Mesenteric fat pad (tissue), 1 donor: ENCODE measurements at places on chromosomes 5 and 9.

DNA sequence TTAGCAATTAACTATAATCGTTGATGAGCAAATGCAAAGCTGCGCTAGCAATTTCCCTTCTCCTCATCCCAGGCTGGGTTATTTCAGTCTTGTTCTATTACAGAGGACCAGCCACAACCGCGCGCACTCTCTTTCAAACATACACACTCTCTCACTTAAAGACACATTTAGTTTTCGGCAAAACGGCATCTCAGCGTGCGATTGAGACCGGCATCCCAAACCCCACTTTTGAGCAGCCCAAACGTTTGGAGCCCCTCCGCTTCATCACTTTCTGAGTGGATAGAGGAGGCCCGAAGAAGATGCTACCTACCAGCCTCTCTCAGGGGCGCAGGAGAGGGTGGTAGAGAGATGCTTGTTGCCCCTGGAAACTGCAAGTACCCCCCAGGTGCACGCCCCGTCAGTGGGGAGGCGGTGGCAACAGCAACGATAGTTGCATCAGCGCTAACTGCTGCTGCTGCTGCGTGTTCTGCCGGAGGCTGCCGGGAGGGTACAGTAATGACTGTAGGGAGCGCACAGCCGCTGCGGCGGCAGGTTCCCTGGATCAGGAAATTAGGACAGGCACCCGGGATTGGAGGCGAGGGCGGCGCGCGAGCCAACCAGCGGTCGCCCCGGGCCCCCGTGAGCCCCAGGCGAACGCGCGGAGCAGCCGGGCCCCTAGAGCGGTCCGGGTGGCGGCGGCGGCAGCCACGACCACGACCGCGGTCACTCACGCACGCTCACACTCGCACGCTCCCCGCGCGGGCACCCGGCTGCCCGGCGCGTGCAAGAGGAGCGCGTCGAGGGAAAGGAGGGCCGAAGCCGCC, 467 bp upstream of the VLDLR start:
- DNase-seq: peak; percentile 91

- no peak for DNase-seq
Observed at GRCh38 chr9:111096051-111096450, 57.8 kb upstream of the LPAR1 start.

DNA sequence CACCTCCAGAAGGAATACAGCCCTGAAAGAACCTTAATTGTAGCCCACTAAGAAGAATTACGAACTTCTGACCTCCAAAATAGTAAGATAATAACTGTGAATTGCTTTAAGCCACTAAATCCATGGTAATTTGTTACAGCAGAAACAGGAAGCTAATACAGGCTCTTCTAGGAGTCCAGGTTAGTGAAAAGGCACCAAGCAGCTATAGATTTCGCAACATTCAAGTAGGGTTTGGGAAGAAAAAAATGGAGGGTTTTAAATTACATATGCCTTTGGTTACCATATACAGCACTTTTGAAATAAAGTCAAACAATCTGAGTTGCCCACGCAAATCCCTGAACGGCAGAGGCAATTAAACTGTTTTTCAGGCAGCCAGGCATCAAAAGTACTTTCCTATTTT, 1.7 kb upstream of the ACTL7A start:
- no peak for DNase-seq

- DNase-seq: no peak
Observed at GRCh38 chr9:115649991-115650472, 503.6 kb upstream of the PAPPA start.

GRCh38 chr5:157535042-157535865, 40.3 kb downstream of the ADAM19 start:
- no peak for DNase-seq

DNA sequence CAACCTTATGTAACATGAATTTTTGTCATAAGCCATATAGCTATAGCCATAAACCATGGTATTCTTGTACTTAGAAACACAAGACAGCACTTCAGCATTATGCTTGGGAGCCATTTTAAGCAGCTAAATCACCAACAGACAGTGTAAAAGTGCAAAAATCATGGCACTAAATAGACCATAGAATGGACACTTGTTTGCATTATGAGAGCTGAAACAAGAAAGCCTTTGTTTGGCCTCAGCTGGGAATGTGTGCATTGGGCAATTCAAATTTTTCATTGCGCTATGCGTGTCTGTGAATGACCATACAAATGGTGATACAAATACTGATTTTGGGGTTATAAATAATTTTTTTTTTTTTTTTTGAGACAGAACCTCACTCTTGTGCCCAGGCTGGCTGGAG, 23.7 kb downstream of the KDM4C start:
- no peak for DNase-seq

DNA sequence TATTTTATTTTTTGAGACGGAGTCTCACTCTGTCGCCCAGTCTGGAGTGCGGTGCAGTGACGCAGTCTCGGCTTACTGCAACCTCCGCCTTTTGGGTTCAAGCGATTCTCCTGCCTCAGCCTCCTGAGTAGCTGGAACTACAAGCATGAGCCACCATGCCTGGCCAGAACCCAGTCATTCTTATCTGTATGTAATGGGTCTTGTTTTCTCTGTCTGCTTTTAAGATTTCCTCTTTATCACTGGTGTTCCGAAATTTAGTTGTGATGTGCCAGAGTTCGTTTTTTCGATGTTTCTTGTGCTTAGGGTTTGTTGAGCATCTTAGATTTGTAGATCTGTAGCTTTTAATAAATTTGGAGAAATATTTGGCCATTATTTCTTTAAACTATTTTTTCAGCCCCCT, 19.2 kb downstream of the SLC25A25 start:
- DNase-seq: no peak

DNA sequence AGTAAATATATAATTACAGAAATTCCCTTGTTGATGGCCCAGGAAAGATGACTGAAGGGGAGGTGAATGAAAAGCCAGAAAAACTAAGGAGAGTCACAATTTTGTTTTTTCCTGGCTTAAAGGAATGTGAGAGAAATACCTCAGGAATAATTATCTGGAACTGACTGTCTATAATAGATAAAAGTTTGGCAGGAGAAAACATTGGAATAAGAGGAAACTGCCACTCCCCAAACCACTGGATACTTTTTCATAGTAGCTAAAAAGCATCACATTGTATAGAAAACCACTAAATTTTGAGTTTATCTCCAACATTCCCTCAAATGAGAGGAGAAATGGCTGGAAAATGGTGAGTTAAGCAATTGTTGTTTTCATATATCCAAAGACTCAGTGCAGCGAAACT, 326.0 kb downstream of the NPR3 start:
- no peak for DNase-seq

DNA sequence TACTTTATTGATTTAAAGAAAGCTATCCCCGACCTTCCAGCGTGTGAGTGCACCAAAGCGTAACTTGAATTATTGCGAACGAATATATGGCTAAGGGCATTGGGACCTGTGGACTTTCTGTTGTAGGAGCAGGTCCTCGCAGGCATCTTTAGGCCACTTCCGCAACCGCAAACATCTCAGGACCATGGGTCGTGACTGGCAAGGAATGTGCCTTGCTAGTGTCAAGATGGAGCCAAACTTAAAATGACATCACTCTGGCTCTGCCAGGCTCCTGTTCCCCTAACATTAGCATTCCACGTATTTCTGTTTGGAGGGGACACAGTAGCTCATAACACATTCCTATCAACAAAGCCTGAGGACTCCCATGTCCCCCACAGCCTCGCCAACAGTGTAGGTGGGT, 44.1 kb upstream of the OLFM1 start:
- DNase-seq: peak; percentile 72

DNA sequence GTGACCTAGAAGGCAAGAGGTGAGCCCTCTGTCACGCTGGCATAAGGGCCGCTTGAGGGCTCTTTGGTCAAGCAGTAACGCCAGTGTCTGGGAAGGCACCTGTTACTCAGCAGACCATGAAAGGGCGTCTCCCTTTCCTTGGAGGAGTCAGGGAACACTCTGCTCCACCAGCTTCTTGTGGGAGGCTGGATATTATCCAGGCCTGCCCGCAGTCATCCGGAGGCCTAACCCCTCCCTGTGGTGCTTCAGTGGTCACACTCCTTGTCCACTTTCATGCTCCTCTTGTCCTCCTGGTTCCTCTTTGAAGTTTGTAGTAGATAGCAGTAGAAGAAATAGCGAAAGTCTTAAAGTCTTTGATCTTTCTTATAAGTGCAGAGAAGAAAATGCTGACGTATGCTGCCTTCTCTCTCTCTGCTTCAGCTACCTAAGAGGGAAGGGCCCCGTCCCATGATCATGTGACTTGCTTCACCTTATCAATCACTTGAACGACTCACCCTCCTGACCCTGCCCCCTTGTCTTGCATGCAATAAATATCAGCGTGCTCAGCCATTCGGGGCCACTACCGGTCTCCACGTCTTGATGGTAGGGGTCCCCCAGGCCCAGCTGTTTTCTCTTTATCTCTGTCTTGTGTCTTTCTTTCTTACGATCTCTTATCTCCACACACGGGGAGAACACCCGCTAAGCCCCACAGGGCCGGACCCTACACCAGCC, 16.7 kb upstream of the SCGB3A1 start:
- no peak for DNase-seq

GRCh38 chr5:155726267-155726666, 600.7 kb upstream of the SGCD start:
- DNase-seq: no peak

DNA sequence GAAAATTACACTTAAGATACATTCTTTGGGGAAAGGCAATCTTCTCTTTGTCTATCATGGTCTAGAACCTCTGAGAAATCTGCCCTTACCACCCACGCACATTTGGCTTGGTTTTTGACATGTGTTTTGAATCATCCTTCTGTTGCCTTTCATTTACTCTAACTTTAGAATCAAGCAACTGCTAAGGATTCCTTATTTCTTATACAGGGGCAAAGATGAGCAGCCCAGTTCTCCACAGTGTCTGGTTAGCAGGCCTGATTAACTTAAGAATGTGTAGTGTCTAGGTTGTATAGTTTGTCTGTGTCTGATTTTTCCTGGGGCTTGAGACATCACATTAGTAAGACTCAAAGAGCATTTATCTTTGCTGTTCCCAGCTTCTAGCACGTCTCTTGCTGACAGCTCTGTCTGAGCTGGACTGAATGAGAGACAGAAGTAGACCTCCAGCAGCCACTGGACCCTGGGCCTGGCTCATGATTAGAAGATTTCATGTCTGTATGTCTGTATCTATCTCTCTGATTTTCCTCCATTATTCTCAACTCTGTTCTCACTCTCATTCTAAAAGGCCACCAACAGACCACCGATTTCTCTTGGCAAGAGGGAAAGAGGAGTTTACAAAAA, 31.8 kb upstream of the PCA3 start:
- no peak for DNase-seq

DNA sequence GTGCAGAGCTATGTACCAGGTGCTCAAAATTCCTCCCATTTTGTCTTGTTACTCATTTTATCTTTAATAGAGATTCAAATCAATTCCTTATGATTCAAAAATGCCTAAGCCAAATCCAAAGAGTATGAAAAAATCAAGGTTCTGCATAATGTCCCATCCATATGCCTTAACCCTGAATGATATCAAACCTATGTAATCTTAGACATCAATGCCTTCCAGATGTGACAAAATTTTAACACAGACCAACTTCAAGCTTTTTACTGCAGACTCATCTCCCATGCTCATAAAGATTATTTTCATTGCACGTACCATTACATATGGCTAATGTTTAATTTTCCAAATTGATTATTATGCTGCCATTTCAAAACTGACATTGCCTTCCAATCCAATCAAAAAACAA, 122.4 kb downstream of the NFIB start:
- DNase-seq: no peak

DNA sequence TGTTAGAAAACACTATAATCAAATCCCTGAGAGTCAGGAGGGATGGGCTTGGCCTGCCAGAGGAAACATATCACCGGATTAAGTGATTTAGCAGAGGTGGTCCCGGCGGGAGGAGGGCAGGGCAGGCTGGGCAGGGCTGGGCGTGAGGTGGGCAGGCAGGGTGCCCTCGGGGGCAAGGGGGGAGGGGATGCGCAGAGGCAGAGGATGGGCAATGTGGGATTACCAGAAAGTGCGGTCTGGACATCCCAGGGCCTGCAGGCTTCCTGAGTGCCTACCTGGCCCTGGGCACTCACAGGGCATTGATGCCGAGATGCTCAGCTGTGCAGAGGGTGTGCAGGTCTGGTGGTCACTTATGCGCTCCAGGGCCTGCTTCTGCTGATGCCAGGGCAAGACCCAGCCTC, 115.2 kb downstream of the ADAMTS2 start:
- DNase-seq: peak; percentile 53

- no peak for DNase-seq
Observed at GRCh38 chr5:121424976-121425375, 426.7 kb upstream of the FTMT start.

DNA sequence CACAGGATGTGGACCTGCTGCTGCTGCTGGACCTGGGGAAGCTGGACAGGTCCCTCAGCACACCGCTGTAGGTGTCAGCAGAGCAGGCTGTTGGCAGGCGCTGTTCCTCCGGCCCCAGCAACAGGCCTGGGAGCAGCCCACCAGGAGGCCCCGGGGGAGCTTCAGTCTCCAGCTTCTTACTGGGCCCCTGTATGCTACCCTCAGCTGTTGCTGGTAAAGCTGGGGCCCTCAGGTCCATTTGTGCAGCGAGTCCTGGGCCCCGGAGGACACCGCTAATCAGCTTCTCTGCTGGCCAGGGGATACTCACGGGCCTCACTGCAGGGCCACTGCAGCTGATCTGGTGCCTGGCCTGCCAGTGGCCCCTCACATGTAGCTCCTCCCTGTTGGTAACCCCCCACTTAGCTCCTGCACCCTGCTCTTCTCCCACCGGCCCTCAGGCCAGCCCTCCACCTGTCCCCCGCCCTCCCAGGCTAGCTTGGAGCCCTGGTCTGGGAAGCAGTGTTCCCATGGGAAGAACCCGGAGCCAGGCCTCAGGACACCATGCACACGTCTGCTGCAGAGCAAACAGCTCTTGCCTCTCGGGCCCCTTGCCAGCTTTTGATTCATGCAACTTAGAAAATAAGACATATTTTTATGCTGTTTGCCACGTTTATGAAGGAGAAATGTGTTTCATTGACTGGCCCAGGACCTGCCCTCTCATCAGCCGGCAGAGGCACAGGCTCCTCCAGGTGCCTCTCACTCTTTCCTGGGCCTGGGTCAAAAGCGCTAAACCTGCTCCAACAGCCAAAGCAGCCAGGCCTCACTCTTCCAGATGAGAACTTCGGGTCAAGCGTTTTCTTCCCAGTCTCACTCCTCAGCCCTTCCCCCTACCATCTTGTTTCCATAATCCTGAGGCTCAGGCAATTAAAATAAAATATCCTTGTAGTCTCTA, 61.0 kb upstream of the ADAMTS2 start:
- peak; percentile 86 for DNase-seq

- peak; percentile 95 for DNase-seq
Observed at GRCh38 chr9:111599092-111599954, at the start of gene PTGR1. PTGR1 (minus strand) TSS chr9:111599647; CDS start chr9:111597422, 2,225 bp downstream.

GRCh38 chr5:42620579-42621216, 135.9 kb upstream of the CCDC152 start:
- no peak for DNase-seq

DNA sequence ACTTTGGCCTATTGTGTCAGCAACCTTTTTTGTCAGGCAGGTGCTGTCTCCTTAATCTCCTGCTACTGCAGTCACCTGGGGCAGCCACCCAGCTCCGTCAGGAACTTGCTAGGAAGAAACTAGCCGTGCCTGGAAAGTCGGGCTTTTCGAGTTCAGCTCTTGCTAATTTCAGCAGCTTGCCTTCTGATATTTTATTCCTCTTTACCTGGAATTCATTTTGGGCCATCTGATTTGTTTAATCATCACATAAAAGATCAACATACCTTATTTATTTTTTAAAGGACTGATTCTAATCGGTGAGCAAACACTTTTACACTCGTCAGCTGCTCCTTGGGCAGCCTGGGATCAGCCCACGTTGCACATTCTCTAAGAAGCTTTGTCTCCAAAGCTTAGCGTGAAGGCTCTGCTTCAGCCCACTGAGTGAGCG, 42.2 kb downstream of the PRLR start:
- DNase-seq: no peak

- DNase-seq: no peak
Observed at GRCh38 chr5:19401032-19401431, 587.0 kb downstream of the CDH18 start.
